ENCODE measurements at places on chromosomes 7 and 10.

GRCh38 chr7:79872176-79872575, 262.5 kb upstream of the GNAI1 start:
- ATAC-seq = no peak

DNA sequence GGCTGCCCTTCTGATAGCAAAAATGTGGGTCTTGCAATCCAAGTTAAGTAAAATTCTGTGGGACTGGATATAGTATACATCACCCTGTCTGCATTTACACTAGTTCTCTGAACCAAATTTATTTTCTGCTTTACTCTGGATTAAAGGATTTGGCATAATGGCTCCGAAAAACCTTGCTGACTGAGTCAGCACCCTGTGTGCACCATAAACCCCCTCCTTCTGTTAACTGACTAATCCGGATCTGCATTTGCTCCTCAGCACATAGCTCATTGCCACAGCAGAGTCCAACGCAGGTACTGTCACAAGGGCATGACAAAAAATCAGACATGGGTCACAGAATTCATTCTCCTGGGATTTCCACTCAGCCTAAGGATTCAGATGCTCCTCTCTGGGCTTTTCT, 1.3 kb downstream of the OR2A5 start:
- 0 out of 3 replicates have a peak, but pooled peaks have one; percentile 30 for ATAC-seq

DNA sequence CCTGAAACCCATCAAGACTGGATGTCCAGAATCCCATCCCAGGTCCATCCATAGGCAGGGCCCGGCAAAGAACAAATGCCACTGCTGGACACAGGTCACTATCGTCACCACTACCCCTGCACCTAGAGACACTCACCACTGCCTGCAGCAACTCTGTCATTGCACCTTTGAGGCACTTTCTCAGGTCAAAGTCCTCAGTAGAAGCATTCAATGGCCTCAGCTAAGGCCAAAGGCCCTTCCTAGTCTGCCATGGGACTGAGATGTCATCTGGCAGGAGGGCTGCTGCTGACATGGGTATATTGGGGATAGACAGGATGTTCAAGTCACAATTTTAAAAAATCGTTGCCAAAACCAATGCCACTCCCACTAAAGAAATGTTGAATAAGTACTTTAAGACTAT, 58.7 kb downstream of the GPAM start:
- ATAC-seq = no peak

DNA sequence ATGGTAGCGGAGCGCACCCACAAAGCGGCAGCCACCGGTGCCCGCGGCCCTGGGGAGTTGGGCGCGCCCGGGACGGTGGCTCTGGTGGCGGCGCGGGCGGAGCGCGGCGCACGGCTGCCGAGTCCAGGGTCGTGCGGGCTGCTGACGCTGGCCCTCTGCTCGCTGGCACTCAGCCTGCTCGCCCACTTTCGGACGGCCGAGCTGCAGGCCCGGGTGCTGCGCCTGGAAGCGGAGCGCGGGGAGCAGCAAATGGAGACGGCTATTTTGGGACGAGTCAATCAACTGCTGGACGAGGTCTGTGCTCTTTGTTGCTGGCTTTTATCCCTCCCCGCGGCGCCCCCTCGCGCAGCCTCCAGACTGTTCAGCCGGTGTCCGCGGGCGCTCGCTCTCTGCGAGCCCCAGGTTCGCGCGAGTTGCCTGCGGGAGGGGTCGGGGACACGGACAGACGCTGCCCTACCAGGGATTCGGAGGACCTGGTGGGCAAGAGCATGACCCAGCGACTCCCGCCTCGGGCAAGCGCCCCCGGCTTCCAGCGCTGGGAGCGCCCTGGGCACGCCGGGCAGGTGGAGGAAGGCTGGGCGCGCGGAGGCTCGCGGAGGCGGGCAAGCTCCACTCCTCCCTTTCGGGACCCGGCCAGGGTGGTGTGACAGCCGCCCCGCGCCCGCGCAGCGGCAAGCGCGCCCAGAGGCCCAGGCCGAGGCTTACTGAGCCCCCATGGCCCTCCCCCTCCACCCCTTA, 887 bp downstream of the COL13A1 start:
- peak; percentile 70 for ATAC-seq

- ATAC-seq = no peak
Measured at GRCh38 chr7:83820641-83821040, 171.7 kb upstream of the SEMA3E start.

Measured in SK-N-SH treated with all-trans-retinoic acid at 6 μM for 48 hours (cell line).